NAMALWA (cell line): ENCODE measurements at places on chromosomes 3 and 15.

DNA sequence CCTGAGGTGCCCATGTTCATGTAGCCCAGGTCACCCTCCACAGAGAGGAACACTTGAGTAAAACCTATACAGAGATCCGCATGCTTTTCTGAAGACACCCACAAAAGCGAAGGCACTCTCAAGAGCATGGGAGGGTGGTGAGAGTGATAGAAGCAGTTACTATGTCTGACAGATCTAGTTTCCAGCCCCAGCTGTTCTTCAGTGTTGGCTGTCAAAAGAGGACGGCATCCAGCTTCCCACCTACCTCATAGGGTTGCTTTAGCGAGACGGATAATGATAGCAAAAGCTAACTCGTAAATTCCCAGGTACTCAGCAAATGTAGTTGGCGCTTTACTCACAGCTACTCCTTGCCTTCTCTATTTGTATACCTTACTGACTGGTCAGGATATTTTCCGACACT lies 3.0 kb upstream of the MEX3B start:
- no peak for DNase-seq

GRCh38 chr3:132256989-132257388 lies 60.2 kb upstream of the ACP3 start:
- DNase-seq = no peak

DNA sequence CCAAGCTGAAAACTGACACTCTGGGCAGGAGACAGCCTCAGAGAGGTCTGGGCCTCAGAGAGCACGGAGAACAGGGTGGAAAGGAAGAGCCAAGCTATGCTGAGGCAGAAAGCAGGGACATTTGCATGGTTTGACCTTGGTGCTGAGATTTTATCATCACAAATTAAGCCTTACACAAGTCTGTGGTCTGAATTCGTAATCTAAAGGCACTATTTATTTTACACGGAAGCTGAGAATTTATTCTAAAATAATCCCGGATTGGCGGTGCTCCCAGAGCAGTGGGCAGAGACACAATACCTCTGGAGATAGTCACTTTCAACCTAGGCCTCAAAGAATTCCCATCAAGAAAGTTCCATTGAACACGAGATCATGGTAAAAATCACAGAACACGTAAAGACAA lies 47.5 kb downstream of the CFAP92 start:
- no peak for DNase-seq

GRCh38 chr15:49330166-49330565 lies 92.9 kb upstream of the FGF7 start:
- no peak for DNase-seq

DNA sequence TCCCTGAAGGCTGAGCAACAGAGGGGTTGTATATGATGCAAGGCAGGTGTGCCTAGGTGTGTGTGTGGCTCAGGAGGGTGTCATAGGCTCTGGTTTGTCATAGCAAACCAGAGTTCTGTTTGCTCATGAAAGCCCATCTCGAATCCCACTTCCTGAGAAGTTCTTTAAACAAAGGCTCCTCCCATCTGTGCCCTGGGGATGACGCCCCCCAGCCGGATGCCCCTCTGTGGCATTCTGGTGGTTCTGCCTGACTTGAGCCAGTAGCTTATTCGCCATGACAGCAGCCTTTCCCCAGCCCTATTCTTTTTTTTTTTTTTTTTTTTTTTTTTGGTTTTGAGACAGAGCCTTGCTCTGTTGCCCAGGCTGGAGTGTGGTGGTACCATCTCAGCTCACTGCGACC lies 45.4 kb downstream of the PDIA5 start:
- no peak for DNase-seq

- no peak for DNase-seq
Observed at GRCh38 chr3:194396859-194397756, 2.0 kb downstream of the GP5 start.

GRCh38 chr3:133924041-133924440 lies 28.4 kb upstream of the RAB6B start:
- no peak for DNase-seq

DNA sequence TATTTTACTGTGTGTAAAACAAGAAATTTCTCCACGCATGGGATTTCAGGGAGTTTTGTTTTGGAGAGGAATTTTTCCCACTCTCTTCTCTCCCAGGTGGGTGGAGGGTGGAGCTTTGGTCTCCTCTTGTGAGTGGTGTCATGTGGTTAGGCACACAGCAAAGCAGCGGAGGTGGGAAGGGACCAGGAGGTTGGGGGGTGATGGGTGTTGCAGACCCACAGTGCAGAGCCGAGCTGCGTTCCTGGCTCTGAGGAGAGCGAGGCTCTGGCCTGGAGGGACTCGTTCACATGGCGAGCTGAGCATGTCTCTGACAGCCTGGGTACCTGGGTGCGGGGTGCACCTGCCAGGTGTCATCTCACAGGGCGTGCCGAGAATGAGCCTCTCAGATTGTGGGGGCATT lies 87.8 kb downstream of the RYR3 start:
- no peak for DNase-seq
